Placental epithelial cell (primary cell): ENCODE measurements at places on chromosomes 6 and 20. TPM values are rescaled to one million over a fixed set of nuclear protein-coding genes. Genes with fewer than 3 reads are reported as not detected.

GDAP1L1 gene
- total RNA-seq, result not detected in 2 replicates

MUC22 gene
- total RNA-seq, result 0.11 TPM in 1 of 2 replicates, not detected in the other

CCN5 gene
- total RNA-seq, result 0.54 and 2.4 TPM in 2 replicates

PGBD1 gene
- 3.5 and 4.8 TPM in 2 replicates for total RNA-seq

POU5F1 gene
- total RNA-seq, result not detected in 2 replicates

TFAP2D gene
- not detected in 2 replicates for total RNA-seq

SERINC3 gene
- total RNA-seq, result 67.9 and 130 TPM in 2 replicates

TRAPPC3L gene
- not detected in 2 replicates for total RNA-seq

FKBP1C gene
- 1.2 and 2.0 TPM in 2 replicates for total RNA-seq

GMEB2 gene
- 8.2 and 11.8 TPM in 2 replicates for total RNA-seq

C6orf141 gene
- total RNA-seq, result not detected in 2 replicates

DAAM2 gene
- total RNA-seq, result 0.22 and 0.39 TPM in 2 replicates

IMPG1 gene
- not detected in 2 replicates for total RNA-seq

SF3B5 gene
- total RNA-seq, result 86.0 and 144 TPM in 2 replicates

HLA-DMA gene
- 3.1 and 6.3 TPM in 2 replicates for total RNA-seq

CHRNA4 gene
- total RNA-seq, result not detected in 2 replicates

FNDC11 gene
- 0.11 and 0.79 TPM in 2 replicates for total RNA-seq

KCNS1 gene
- total RNA-seq, result 0.79 and 7.3 TPM in 2 replicates

MCHR2 gene
- not detected in 2 replicates for total RNA-seq

PRR18 gene
- not detected in 2 replicates for total RNA-seq

CPXM1 gene
- total RNA-seq, result under 0.01 TPM in 1 of 2 replicates, not detected in the other

AFG1L gene
- 6.5 and 8.2 TPM in 2 replicates for total RNA-seq

CNPY3 gene
- total RNA-seq, result 37.6 and 44.8 TPM in 2 replicates

DLK2 gene
- total RNA-seq, result 6.8 and 11.0 TPM in 2 replicates

THBS2 gene
- total RNA-seq, result 1.3 and 5.1 TPM in 2 replicates

RWDD1 gene
- total RNA-seq, result 22.4 and 32.5 TPM in 2 replicates

THEMIS gene
- total RNA-seq, result 0.11 TPM in 1 of 2 replicates, not detected in the other

HTR1E gene
- total RNA-seq, result under 0.01 TPM in 1 of 2 replicates, not detected in the other

BPIFB3 gene
- not detected in 2 replicates for total RNA-seq

CARMIL1 gene
- 64.4 and 68.7 TPM in 2 replicates for total RNA-seq

PDE7B gene
- under 0.01 and 0.22 TPM in 2 replicates for total RNA-seq

NEDD9 gene
- 60.1 and 116 TPM in 2 replicates for total RNA-seq

BCKDHB gene
- 23.9 and 27.7 TPM in 2 replicates for total RNA-seq

MEI4 gene
- total RNA-seq, result 0.22 TPM in 1 of 2 replicates, not detected in the other

BACH2 gene
- 2.1 and 2.4 TPM in 2 replicates for total RNA-seq

SLC52A3 gene
- 0.11 and 1.2 TPM in 2 replicates for total RNA-seq

STMN3 gene
- total RNA-seq, result 0.76 and 2.0 TPM in 2 replicates

PMEPA1 gene
- total RNA-seq, result 10.2 and 60.1 TPM in 2 replicates

NKX2-4 gene
- total RNA-seq, result not detected in 2 replicates

C6orf163 gene
- total RNA-seq, result 0.76 and 3.1 TPM in 2 replicates

TBXT gene
- not detected in 2 replicates for total RNA-seq

PLN gene
- total RNA-seq, result 0.11 TPM in 1 of 2 replicates, not detected in the other

SNPH gene
- total RNA-seq, result 2.4 and 5.1 TPM in 2 replicates

HLA-DOA gene
- total RNA-seq, result not detected in 2 replicates

HLA-DQA2 gene
- not detected in 2 replicates for total RNA-seq

HNF4A gene
- total RNA-seq, result not detected in 2 replicates

TFAP2A gene
- 19.2 and 24.3 TPM in 2 replicates for total RNA-seq

PRPH2 gene
- total RNA-seq, result 0.79 and 0.98 TPM in 2 replicates

RPS10 gene
- 1,894 and 2,285 TPM in 2 replicates for total RNA-seq

SMIM28 gene
- total RNA-seq, result not detected in 2 replicates

SNAI1 gene
- not detected in 2 replicates for total RNA-seq

TRERF1 gene
- 5.9 and 6.7 TPM in 2 replicates for total RNA-seq

C20orf202 gene
- under 0.01 TPM in 1 of 2 replicates, not detected in the other for total RNA-seq

LCA5 gene
- 6.7 and 9.9 TPM in 2 replicates for total RNA-seq

GSTA2 gene
- not detected in 2 replicates for total RNA-seq

CST2 gene
- total RNA-seq, result not detected in 2 replicates

TAP1 gene
- 13.0 and 26.2 TPM in 2 replicates for total RNA-seq

KIFC1 gene
- total RNA-seq, result 7.5 and 11.0 TPM in 2 replicates

C4B gene
- total RNA-seq, result 4.2 and 6.3 TPM in 2 replicates
